ENCODE measurements at places on chromosomes 6 and 20. TPM values are rescaled to one million over a fixed set of nuclear protein-coding genes. Genes with fewer than 3 reads are reported as not detected.

WFDC5 gene
- total RNA-seq: not detected

MATN4 gene
- total RNA-seq: not detected

TOX2 gene
- 1.6 TPM for total RNA-seq

BPIFA2 gene
- not detected for total RNA-seq

SPATS1 gene
- not detected for total RNA-seq

DCDC2 gene
- total RNA-seq: not detected

DLL1 gene
- total RNA-seq: under 0.01 TPM

ZBP1 gene
- not detected for total RNA-seq

OLIG3 gene
- total RNA-seq: not detected

CST1 gene
- not detected for total RNA-seq

GPR6 gene
- not detected for total RNA-seq

ENPP5 gene
- total RNA-seq: under 0.01 TPM

KCNK16 gene
- not detected for total RNA-seq

NPEPL1 gene
- total RNA-seq: 28.6 TPM

FKBP1C gene
- total RNA-seq: 0.09 TPM

LAMA5 gene
- total RNA-seq: 12.5 TPM

Measured in bronchial smooth muscle cell (primary cell).